ENCODE measurements at places on chromosomes 13 and 19. TPM values are rescaled to one million over a fixed set of nuclear protein-coding genes. Genes with fewer than 3 reads are reported as not detected.

RDH8 gene
- total RNA-seq: not detected

TMEM205 gene
- total RNA-seq: 98.7 TPM

UNC13A gene
- 1.6 TPM for total RNA-seq

OR7C1 gene
- total RNA-seq: 0.30 TPM
